ENCODE measurements at places on chromosomes 4 and X.

DNA sequence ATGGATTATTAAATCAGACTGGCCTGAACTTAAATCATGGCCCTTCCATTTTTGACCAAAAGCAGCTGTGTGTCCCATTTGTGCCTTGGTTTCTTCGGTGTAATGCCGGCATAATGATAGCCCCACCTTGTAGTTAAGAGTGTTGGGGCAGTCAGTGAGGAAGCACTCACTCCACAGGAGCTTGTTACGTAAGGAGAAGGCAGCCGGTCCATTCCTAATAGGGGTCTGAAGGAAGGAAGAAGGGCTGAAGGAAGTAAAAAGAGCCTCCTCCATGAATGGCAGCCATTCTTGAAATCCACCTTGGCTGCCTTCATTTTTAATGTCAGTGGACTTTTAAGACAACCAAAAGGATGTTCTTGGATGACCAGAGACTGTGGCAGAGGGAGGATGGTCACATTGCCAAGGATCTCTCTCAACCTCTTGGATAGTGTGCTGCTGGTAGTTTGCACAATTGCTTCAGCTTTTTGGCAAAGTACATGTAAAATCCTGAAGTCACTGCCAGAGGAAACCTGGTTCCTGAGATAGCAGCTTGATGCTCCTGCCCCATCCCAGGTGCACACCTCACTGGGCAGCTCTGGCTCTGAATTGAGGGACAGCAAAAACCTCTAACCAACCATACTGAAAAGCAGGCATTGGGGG lies 113.5 kb downstream of the PTTG2 start:
- DNase-seq, result no peak

- DNase-seq, result no peak
These were observed 83.1 kb downstream of the GUCY2F start for GRCh38 chrX:109398833-109399232.

DNA sequence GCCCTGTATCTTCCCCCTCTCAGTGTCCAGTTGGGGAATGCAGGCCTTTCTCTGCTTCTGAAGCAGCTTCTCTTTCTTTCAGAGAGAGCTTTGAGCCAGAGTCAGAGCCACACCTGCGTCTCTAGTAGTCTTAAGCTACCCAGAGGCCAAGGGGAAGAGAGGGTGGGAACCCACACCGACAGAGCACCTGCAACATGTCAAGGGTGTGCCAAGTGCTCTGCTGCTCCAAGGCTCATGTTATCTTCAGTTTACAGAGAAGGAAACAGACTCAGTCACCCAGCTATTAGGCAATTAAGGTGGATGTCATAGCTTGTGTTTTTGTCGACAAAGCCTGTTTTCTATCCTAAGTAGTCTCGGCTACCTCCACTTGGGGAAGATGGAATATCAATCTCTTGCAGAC lies 22.7 kb upstream of the RNF212 start:
- DNase-seq, result no peak

DNA sequence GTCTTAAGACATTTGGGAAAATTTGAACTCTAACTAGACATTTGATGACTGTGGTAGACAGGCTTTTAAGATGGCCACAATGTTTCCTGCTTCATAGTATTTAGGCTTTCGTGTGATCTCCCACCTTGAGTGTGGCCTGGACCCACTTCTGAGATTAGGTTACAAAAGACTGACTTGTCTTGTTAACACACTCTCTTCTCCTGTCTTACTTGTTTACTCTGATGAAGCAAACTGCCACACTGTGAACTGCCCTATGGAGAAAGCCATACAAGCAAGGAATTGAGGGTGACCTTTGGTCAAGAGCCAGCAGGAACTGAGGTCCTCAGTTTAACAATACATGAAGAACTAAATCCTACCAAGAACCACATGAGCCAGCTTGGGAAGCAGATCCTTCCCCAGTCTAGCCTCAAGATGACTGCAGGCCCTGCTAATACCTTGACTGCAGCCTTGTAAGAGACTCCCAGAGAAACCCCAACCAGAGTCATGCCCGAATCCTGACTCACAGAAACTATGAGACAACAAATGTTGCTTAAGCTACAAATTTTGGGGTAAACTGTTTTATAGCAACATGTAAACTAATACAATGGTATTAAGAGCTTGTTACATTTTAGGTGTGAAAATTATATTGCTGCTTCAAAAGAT lies 20.3 kb downstream of the UBA6 start:
- DNase-seq, result no peak

DNA sequence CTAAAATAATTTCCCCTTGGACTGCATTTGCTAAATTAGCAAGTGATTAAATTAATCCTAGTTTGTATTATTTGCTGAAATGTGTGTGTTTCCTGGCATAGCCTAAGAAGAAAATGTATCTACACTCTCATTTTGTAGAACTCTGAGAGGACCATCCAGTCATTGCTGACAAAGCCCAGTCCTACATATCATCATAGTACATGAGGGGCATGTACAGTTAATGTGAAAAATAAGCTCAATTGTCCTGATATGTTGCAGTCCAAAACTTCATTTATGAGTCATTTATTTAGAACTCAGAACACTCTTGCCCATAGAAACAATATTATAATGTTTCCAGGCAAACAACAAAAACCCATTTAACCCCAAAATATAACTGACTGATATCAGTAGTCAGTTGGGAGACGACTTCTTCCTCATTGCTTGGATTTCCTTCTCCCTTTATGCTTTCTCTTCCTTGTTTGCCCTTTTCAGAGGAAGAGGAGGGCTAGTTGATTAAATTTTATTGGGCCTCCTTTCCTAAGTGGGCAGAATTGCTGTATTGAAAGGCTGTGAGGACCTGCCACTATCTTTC lies 26.9 kb upstream of the BBS12 start:
- DNase-seq, result no peak

DNA sequence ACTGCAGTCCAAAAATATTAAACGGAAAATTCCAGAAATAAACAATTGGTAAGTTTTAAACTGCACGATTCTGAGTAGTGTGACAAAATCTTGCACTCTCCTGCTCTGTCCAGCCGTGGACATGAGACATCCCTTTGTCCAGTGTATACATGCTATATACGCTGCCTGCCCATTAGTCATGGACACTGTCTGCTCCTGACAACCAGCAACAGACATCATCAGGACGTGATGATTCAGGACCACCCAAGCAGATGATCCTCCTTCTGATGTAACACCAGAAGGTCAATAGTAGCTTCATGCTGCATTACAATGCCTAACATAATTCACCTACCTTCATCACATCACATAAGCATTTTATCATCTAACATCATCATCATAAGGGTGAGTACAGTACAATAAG lies 36.3 kb downstream of the ATRX start:
- DNase-seq, result no peak

DNA sequence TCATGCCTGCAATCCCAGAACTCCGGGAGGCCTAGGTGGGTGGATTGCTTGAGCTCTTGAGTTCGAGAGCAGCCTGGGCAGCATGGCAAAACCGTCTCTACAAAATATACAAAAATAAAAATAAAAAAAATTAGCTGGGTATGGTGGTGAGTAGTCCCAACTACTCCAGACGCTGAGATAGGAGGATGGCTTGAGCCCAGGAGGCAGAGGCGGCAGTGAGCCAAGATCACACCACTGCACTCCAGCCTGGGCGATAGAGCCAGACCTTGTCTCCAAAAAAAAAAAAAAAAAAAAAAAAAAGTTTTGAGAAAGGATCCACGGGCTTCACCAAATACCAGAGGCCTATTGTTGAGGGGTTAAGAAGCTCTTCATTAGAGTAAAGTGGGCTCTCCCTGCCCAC lies 8.0 kb downstream of the SUPT20HL2 start:
- no peak for DNase-seq

DNA sequence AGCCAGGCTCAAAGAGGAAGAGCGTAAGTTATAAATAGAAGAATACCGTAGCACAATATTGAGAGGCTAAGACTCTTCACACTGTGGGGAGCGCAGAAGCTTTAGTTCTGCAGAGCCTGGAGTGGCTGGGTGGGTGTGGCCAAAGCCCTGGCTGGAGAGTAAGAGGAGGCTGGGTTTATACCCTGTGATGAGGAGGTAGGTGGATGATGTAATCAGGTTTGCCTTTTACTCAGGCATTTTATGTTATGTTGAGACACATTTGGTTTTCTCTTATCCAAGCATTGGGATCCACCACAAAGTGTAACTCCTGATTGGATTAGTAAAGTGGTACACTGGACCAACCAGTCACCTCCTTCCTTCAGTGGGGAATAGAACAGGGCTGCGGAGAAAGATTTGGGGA lies 13.9 kb downstream of the CDS1 start:
- no peak for DNase-seq

GRCh38 chr4:101555341-101555880 lies 208.1 kb upstream of the PPP3CA start:
- DNase-seq, result no peak

DNA sequence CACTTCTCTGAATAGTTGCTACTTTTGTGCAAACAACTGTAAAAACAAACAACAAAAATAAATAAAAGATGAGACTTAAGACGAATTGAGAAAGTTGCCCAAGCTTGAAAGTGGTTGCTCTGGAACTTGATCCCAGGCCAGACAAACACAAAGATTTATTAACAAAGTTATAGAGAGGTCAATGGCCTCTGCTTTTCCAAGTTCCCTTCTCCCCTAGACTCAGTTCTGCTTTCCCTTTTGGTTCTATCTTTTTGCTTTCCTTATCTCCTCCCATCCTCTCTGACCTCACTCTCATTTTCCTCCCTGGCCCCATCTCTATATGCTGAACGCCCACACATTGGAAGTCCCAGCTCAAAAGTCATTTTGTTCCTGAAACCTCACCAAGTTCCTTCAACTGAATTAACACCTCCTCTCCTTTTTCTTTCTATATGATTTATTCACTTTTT lies 82.7 kb downstream of the MXRA5 start:
- DNase-seq, result no peak

- DNase-seq, result no peak
These were observed 172.3 kb upstream of the RPS6KA3 start for GRCh38 chrX:20438871-20439526.
